NB4 (cell line): ENCODE measurements at places on chromosomes 4 and X.

GRCh38 chrX:51891821-51892551 is 1.4 kb upstream of the MAGED1 start:
- peak; percentile 32 for DNase-seq

DNA sequence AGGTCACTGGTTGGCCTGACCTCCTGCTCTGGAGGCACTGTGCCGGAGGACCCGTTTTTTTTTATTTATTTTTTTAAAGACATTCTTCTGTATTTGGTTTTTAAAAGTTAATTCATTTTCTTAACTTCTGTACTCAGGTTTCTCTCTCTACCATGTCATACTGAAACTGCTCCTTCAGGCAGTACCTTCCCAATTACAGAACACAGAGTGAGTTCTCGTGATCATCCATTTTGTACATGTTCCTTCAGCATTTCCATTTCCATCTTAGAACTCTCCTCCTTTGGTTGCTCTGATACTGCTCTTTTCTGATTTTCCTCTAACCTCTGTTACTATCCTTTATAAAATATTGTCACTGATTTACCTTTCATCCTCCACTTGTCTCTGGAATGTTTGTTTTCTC is 17.9 kb downstream of the UBE2K start:
- DNase-seq, result no peak

DNA sequence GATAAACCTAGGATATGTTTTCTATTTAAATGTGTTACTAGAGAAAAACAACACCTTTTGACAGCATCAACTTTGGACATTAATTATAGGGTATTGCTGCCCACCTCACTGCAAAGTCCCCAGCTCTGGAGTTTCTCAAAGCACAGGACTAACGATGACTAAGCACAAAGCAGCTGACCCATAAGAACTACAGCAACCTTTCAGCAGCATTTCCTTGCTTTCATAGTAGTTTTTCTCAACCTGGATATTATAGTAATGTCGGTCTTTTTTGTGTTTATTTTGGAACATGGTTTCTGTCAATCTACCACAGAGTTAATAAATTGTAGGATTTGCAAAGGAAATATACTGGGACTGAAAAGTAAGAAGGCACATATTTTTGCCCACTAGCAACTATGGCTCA is 21.5 kb downstream of the HHIP start:
- no peak for DNase-seq

DNA sequence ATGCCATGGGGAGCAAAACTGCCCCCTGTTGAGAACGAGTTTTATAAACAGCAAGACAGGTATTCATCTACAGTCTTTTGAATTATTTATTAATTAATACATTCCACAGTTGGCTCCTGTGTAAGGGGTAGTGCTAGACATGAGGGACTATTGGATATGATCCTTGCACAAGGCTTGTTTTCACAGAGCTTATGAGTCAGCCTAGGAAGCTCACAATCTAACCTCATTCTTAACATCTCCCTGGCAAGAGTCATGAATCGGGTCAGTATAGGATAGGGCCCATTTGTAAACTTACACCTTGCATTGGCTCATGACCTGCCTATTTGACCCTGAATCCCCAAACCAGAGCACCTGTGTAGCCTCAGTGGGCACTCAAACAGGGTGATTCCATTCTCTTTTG is 209.1 kb upstream of the HCCS start:
- DNase-seq, result no peak

GRCh38 chrX:66035667-66036066 is 4.2 kb downstream of the VSIG4 start:
- DNase-seq, result no peak

DNA sequence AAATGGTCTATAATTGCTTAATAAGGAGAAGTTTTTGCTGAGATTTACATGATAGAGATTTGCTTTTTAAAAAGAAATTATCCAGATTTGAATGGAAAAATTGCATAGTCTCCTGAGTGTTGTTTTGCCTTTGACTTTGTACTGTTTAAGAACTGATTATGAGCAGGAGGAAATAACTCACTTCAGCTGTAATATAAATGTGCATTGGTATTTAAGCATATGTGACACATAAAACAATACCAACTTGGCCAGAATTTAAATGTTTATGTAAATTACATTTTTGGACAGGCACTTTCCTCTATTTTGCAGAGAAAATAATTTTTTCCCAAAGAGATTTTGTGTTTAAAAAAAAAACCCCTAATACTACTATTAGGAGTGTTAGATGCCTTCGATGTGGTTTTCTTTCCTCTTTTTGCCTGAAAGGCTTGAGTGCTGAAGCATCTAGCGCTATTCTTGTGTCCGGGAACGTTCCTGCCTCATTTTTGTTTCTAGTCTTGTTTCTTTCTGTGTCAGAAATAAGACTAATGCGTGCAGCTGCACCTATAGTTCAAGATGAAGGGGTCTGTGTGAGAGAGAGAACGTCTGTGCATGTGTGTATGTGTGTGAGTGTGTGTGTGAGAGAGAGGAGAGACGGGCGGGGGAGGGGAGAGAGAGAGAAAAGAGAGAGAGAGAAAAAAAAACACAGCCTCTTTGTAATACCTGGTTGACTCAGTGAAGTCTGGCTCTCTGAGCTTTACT is 60.8 kb downstream of the TBL1X start:
- no peak for DNase-seq

GRCh38 chr4:138901177-138901576 is 114.4 kb upstream of the NOCT start:
- DNase-seq, result no peak

DNA sequence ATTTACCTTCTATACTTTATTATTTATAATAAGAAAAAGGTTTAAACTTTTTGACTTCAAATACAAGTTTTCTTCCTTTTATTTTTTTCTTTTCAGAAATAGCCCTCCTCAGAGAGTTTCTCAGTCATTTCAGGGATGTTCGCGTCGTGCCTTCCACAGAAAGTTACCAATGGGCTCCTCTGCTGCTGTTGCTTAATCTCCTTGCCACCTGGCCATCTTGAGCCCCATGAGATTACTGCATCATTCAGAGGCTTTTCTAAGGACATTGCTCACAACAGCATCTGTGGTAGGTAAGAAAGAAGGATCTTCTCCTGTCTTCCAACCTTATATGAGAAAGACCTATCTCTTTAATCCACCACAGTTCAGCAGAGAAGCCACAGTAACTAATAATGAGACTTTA is 1361.9 kb upstream of the ADGRL3 start:
- DNase-seq, result no peak
